ENCODE measurements at places on chromosomes 7 and 10. TPM values are rescaled to one million over a fixed set of nuclear protein-coding genes. Genes with fewer than 3 reads are reported as not detected.
A peak's percentile ranks its signal among the peaks of the same experiment; 100 is the strongest.

The CPN1 gene
- total RNA-seq: not detected

- H3K27me3 ChIP-seq: no peaks in the 10 kb centered on the region
- H3K4me3 ChIP-seq: no peak overlapping the region
- DNase-seq: no peak
- H3K27ac ChIP-seq: no peak overlapping the region
Measured at GRCh38 chr10:104608091-104608828, 32.8 kb upstream of the SORCS3 start.

GRCh38 chr7:67654642-67655041, 658.0 kb downstream of the TYW1 start:
- H3K36me3 ChIP-seq: no peaks in the 10 kb centered on the region
- H3K4me1 ChIP-seq: no peaks in the 10 kb centered on the region
- no peak overlapping the region for H3K4me3 ChIP-seq
- DNase-seq: no peak

DNA sequence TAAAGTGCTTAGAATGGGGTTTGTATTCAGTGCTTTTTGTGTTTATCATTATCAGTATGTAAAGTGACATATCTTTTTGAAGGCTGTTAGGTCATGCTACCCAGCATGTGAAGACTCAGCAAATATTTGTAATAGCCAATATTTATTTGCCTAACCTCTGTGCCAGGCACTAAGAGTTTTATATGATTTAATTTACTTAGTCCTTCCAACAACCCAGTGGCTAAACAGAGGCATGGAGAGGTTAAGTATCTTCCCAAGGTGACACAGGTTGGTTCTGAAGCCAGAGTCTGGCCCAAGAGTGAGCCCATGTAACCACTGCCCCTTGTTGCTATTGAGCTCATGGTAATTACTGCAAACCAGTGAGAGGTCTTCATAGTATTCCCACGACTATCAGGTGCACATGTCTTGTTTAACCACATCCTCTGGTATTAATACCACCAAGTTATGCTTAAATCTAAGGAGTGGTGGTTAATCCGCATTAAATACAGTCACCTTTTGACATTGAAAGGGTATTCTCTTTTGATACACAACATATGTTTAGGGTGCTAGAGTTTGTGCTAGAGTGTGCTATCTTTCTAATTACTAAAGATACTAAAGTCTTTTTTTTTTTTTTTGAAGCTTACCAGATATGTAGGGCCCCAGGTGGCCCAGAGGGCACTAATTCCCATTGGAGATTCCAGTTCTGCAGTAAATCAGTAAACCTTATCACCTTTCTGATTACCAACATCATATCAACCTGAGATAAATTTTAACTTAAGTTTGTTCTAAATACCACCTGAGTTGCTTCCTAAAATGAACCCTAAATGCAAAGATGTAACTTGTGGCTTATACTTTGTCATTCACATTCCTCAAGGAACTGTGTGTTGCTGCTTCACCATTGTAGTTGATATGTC, 2.9 kb downstream of the ADD3 start:
- DNase-seq: no peak
- H3K4me3 ChIP-seq: no peak overlapping the region
- no peaks in the 10 kb centered on the region for H3K4me1 ChIP-seq
- H3K36me3 ChIP-seq: no peaks in the 10 kb centered on the region

DNA sequence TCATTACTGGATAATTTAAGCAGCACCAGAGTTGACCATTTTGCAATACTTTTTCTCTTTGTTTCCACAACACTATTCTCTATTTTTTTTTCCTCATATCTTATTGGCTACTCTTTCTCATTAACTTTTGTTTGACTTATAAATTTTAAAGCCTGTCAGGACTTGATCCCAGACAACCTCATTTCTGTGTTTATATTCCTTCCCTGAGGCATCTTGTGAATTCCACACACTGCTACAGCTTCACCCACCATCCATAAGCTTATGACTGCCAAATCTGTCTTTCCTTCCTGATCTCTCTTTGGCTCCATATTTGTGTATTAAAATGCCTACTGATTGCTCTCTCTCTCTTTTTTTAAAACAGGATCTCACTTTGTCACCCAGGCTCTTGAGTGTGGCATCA, 124.6 kb upstream of the MBL2 start:
- no peak overlapping the region for H3K4me3 ChIP-seq
- no peak for DNase-seq
- no peaks in the 10 kb centered on the region for H3K27me3 ChIP-seq
- H3K4me1 ChIP-seq: no peaks in the 10 kb centered on the region
- H3K27ac ChIP-seq: no peak overlapping the region

- H3K27ac ChIP-seq: no peak overlapping the region
- H3K4me3 ChIP-seq: no peak overlapping the region
- no peaks in the 10 kb centered on the region for H3K36me3 ChIP-seq
- no peak for DNase-seq
- H3K4me1 ChIP-seq: no peaks in the 10 kb centered on the region
Measured at GRCh38 chr7:128067983-128068382, 36.7 kb upstream of the LRRC4 start.

DNA sequence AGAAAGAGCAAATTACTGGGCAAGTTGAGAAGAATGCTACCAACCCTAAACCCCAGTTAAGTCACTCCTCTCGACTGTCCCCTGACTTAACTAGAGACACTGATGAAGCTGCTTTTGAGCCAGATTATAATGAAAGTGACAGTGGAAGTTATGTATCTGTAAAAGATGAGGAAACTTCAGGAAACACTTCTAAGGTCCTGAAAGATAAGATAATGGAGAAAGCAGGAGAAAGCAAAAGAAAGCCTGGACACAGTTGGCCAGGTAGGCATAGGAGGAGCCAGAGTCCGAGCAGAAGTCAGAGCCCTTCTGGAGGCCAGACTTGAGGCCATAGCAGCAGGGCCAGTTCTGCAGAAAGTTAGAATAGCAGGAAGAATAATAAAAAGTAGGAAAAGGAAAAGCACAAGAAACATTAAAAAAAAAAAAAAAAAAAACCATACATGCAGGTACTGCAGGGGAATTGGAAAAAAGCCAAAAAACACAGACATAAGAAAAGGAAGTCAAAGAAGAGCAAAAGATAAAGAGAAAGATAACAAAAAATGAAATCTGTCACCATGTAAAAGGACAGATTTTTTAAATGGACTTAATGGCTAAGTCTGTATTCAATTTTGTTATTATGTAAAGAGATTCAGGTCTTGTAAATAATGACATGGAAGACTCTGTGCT, 101.0 kb upstream of the KCNMA1 start:
- H3K36me3 ChIP-seq: no peaks in the 10 kb centered on the region
- H3K4me1 ChIP-seq: no peaks in the 10 kb centered on the region
- no peaks in the 10 kb centered on the region for H3K27me3 ChIP-seq
- H3K4me3 ChIP-seq: no peak overlapping the region
- no peak for DNase-seq

DNA sequence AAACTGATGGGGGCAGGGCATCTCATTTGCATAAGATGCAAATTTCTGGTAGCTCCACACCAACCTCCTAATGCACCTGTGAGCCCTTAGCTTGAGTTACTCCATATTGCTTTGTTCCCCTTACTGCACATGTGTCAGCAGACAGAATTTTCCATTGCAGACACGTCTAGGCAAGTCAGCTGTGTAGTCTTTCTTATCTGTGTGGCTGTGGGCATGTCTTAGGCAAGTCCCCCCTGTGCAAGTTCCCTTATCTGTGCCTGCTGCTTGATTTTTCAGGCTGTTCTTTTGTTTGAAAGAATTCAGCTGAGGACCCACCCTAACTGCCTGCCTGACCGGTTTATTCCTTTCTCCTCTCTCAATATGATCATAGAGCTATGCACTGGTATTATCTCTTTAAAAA, 28.5 kb upstream of the TRIM24 start:
- no peak overlapping the region for H3K4me3 ChIP-seq
- no peaks in the 10 kb centered on the region for H3K27me3 ChIP-seq
- H3K4me1 ChIP-seq: no peaks in the 10 kb centered on the region
- H3K27ac ChIP-seq: no peak overlapping the region

DNA sequence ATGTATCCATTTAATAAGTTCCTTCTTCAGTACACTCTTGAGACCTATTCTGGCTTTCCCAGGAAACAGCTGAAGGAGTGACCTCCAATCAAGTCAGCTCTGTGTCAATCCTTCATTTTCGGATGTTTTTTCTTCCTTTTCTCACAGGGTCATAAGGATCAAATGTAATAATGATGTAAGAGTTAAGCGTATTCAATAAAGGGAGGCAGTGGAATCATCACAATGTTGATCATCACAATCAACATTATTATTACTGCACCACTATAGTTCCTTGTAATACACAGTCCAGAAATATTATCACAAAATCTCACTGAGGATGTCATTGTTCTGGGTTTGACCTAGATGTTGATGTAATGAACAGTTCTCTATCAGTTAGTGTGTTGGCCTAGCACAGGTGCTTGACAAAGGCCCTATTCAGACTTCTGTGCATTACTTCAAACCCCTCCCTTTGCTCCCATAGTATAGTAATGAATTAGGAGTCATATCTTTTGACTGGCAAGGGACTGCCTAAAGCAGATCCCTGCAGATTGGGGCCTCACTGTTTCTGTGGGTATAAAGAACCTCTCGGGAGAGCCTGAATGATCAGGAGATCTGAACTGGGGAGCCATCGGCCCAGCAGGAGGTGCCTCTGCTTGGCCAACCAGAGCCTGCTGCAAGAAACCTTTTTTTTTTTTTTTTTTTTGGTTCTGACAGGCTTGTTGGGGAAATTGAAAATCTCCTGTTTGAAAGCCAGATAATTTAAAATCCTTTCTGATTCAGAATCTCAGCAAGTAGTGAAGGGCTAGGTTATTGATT, 100.6 kb downstream of the KAT6B start:
- H3K4me3 ChIP-seq: no peak overlapping the region
- no peak for DNase-seq
- H3K27ac ChIP-seq: peak overlapping the region; percentile 74
- peaks cover 17% of the 10 kb centered on the region for H3K4me1 ChIP-seq
- H3K36me3 ChIP-seq: no peaks in the 10 kb centered on the region
- no peaks in the 10 kb centered on the region for H3K27me3 ChIP-seq

DNA sequence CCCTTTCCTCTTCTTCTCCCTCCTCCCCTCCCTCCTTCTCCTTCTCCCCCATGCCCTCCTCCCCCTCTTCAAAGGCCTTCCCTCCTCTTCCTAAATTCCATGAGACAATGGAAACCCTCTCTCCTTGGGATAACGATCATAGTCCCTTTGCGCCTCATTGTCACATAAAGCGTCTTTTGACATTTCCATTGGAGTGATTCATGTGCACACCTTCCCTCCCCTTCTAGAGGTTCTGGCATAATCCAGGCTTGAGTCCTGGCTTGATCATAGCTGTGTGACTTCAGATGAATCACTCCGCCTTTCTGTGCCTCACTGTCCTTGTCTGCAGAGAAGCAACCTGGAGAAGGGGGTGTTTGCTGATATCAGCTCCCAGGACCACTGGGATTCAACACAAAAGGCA, 204.2 kb downstream of the TNS3 start:
- no peaks in the 10 kb centered on the region for H3K27me3 ChIP-seq
- no peak overlapping the region for H3K4me3 ChIP-seq
- no peak overlapping the region for H3K27ac ChIP-seq

DNA sequence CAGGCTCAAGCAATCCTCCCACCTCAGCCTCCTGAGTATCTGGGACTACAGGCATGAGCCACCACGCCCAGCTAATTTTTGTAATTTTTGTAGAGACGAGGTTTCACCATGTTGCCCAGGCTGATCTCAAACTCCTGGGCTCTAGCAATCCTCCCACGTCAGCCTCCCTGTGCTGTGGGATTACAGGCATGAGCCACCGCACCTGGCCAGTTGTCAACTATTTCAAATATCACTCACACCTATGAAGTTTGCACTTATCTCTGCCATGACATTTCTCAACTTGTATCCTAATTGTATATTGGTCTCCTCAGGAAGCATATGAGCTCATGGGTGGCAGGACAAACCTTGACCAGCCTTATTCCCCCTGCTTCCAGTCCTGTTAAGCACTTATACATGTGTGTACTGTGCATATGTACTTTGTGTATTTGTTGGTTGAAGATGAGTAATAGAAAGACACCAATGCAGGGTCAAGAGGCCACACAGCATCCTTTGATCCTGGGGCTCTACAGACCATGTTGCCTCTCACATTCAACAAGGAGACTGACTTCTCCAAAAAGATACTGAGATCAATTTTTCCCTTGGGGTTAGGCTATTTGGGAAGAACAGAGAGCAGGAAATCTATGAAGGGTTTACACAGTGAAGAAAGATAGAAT, 82.2 kb downstream of the SLC16A9 start:
- no peaks in the 10 kb centered on the region for H3K36me3 ChIP-seq
- no peaks in the 10 kb centered on the region for H3K4me1 ChIP-seq
- no peaks in the 10 kb centered on the region for H3K27me3 ChIP-seq
- no peak for DNase-seq

- H3K36me3 ChIP-seq: no peaks in the 10 kb centered on the region
- no peaks in the 10 kb centered on the region for H3K27me3 ChIP-seq
- H3K4me1 ChIP-seq: no peaks in the 10 kb centered on the region
- no peak overlapping the region for H3K27ac ChIP-seq
- DNase-seq: no peak
Measured at GRCh38 chr10:98919899-98920298, 315.8 kb downstream of the HPSE2 start.

DNA sequence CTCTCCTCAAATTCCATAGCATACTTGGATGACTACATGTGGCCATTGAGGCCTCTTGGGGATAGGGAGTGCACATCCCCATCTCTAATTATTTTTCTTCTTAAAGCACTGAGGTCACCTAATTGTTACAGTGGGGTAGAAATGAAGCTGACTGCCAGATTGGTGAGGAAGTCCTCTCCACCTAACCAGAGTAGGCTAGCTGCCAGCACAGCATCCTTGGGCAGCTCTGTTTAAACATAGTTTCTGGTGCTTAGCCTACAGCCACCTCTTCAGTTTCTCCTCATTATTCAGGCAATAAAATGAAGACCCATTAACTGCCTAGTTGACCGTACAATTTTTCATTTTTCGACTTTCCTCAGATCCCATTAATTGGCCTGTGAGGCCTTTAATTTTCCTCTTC, 104.6 kb downstream of the MLLT10 start:
- H3K27ac ChIP-seq: no peak overlapping the region
- H3K4me1 ChIP-seq: no peaks in the 10 kb centered on the region
- DNase-seq: no peak
- H3K4me3 ChIP-seq: no peak overlapping the region
- H3K27me3 ChIP-seq: no peaks in the 10 kb centered on the region

DNA sequence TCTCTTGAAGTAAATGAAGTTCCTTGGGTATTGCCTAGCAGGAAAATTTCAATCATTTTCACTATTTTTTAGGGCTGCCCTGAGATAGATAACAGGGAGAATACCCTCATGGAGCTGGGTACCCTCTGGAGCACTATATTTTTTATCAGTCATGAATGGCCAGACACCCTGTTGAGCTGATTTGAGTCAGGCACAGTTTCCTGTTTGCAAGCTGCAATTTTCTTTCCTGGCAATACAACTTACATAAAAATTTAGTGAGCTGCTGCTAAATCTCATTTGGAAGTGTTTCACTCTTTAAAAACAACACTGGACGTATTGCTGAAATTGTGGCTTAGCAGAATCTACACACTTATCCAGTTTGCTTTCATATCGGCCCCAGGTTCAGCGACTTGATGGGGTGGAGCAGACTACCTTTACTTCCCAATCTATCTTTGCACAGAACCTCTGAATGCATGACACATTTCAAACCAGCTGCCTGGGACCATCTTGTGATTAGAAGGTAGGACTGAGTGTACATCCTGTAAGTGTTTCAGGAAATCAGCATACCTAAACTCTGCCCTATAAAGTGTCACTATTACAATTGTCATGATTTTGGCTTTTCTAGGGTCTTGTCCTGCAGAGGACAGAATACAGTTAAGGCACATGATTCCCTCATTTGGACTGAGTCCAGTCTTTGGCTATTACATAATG, 125.7 kb upstream of the FAM3C start:
- H3K27me3 ChIP-seq: no peaks in the 10 kb centered on the region
- H3K4me3 ChIP-seq: no peak overlapping the region
- peaks cover 3% of the 10 kb centered on the region for H3K4me1 ChIP-seq
- peak overlapping the region; percentile 55 for H3K27ac ChIP-seq

All from uterus (tissue), 4 donors.